ENCODE measurements at places on chromosomes 2 and 18.

- no peak for DNase-seq
Observed at GRCh38 chr2:79320871-79321270, 161.3 kb upstream of the REG3A start.

DNA sequence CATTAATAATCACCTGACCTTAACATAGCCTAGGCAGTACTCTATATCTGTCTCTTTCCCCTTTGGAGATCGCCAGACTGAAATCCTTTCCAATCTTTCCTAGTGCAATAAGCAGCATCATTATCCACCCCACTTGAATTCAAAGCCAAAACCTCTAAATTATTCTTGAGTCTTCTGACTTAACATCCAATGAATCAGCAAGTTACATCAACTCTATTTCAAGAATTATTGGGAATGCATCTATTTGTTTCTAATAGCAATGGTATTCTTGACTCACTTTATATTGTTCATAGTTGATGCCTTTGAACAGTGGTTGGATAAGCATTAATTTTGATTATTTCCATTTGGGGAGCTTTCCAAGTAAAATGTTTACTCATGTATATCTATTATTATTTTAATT lies 144.8 kb downstream of the ZNF804A start:
- DNase-seq: no peak

DNA sequence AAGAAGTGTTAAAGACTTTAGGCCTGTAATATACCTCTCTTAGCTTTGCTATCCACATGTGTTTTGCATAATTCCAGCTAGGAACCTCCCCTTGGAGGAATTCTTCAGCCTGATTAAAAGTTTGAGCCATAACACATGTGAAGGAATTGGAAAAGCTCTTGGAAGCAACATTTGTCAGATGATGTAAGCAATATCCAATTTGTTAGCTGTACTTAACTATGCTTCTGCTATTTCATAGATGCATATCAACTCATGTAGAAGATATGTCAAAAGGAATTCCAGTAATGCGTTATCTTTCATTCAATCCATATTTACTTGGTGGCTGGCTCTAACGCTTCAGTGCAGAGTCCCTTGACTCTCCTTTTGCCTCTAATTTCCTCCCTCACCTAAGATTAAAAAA lies 46.2 kb downstream of the PKP4 start:
- DNase-seq: peak; percentile 80

DNA sequence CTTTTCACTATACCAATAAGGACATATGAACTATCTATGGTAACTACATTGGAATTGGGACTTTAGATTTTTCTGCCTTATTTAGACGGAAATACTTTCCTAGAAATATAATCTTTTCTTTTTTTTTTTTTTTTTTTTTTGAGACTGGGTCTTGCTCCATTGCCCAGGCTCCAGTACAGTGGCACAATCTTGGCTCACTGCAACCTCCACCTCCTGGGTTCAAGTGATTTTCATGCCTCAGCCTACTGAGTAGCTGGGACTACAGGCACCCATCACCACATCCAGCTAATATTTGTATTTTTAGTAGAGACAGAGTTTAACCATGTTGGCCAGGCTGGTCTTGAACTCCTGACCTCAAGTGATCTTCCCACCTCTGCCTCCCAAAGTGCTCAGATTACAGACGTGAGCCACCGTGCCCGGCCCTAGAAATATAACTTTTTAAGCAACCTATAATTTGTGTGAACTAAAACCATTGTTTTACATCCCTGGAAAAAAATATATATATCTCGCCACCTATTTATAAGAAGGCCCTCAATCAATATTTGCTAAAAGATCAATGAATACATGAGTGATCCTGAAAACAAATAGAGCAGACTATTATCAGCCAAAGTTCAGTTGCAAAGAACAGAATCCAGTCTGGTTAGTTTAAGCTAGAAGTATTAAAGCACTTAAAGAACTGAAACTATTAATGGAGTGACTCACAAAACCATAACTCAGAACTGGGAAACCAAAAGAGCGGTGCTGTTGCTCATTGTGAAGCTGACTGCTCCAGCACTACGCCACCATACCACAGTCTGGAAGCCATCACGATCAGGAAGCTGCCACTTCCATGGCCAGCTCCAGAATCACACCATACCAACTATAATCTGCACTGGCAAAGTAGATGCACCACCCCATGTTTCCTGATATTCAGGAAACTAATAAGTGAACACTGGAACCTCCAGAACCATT lies 8.4 kb upstream of the HNRNPLL start:
- DNase-seq: no peak

GRCh38 chr2:164224007-164224406 lies 397.3 kb downstream of the GRB14 start:
- no peak for DNase-seq

DNA sequence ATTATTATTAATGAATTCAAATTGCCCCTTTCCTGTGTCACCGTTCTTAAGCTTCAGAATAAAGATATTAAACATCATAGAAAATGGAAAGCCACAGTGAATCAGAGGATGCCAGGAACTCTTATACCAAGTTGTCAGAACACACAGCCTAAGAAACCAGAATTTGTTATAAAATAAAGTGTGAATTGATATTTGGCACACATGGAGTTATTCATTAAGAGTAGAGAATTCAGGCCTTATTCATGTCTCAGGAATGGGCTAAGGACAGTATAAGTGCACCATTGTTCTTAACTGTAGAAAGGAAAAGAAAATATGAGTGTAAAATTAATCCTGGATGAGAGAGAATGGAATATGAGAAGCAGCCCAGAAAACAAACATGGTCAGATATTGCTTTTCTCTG lies 86.7 kb upstream of the ATP8B1 start:
- no peak for DNase-seq

DNA sequence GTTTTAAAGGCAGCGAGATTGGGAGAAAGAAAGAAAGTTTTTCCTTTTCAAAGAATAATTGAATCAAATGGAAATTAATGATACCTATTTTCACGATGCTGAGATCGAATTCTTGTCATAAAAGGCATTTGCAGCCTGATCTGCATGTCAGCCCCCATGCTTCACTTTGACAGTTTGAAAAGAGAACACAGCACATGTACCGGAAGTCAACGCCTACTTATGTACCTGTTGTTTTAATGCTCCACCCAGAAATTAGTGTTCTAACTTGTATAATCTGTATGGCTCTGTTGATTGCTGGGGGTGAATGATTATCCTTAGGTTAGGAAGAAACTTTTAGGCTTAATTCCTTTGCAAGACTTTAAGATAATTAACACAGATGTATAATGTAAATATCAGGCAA lies 31.0 kb downstream of the EEF1B2 start:
- no peak for DNase-seq

GRCh38 chr18:72458271-72458670 lies 85.9 kb downstream of the CBLN2 start:
- peak; percentile 11 for DNase-seq

DNA sequence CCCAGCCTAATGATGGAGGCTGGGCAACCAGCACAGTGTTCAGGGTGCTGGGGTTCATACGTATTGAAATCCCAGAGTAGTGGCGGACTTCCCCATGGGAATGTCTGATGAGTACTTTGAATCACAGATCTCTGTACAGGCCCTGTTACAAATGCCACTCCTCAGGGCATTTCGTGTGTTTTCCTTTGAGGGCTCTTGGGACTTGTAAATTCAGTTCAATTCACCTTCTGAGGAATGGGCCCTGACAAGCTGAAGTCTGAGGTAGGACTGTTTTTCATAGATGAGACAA lies 288 bp upstream of the RDH14 start:
- no peak for DNase-seq

DNA sequence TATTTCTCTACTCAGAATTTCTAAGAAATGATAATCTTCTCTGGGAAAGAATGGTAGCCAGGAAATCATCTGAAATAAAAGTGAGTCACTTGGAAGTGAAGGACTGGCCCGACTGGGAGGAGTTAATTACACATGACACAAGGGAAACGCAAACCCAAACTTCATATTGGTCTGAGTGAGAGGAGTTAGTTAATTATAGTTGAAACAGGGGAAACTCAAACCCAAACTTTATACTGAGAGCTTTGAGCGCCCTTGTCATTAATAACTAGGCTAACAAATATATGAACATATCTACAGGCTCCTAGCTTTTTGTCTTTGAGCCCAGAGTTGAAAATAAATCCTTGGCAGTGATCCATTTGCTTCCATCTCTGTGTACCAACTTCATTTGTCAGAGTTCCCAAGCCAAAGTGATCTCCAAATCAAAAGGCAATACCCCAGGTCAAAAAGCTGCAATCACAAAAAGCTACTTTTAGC lies 187.8 kb upstream of the COL3A1 start:
- DNase-seq: peak; percentile 83

- DNase-seq: no peak
Observed at GRCh38 chr2:180554330-180554729, 426.1 kb upstream of the UBE2E3 start.

DNA sequence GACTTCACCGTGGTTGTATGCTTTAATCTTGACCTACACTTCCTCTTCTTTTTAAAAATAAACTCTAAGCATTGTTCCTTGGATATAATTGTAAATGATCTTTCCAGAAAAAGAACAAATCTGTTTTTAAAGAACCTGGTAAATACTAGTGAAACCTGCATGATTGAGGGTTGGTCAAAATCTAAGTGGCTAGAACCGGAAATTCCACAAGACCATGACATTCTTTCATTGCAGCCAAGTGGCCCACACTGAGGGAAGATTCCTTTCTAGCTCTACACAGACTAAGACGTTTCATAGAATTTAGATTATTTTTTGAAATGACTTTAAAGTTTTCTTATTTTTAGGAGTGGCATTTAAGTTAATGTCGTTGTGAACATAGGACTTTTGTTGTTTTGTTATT lies 356.7 kb downstream of the NYAP2 start:
- DNase-seq: peak; percentile 62

GRCh38 chr2:127000937-127001336 lies 102.2 kb downstream of the TEX51 start:
- peak; percentile 40 for DNase-seq

- peak; percentile 30 for DNase-seq
Observed at GRCh38 chr18:28177828-28178635, 1.1 kb upstream of the CDH2 start.
